ENCODE measurements at places on chromosomes 5 and 9.

- no peak for DNase-seq
These were observed 59.6 kb downstream of the BARX1 start for GRCh38 chr9:93895535-93895934.

GRCh38 chr9:120928483-120929228 lies 2.1 kb upstream of the TRAF1 start:
- DNase-seq, result peak; percentile 69

DNA sequence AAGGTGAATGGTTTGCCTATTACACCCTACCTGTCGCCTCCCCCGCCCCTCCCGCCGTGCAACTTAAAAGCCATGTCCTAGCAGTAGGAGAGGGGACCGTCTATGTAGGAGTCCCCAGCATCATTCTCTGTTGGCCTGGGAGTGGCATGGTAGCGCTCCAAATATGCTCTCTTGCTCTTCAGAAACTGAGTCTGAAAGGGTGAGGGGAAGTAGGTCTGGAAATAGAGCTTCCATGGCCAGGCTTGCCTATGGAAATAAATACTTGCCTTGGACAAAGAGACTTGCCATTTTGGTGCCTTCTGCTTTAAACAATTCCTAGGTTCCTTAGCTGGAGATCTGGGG lies 1.4 kb downstream of the RGS7BP start:
- no peak for DNase-seq

DNA sequence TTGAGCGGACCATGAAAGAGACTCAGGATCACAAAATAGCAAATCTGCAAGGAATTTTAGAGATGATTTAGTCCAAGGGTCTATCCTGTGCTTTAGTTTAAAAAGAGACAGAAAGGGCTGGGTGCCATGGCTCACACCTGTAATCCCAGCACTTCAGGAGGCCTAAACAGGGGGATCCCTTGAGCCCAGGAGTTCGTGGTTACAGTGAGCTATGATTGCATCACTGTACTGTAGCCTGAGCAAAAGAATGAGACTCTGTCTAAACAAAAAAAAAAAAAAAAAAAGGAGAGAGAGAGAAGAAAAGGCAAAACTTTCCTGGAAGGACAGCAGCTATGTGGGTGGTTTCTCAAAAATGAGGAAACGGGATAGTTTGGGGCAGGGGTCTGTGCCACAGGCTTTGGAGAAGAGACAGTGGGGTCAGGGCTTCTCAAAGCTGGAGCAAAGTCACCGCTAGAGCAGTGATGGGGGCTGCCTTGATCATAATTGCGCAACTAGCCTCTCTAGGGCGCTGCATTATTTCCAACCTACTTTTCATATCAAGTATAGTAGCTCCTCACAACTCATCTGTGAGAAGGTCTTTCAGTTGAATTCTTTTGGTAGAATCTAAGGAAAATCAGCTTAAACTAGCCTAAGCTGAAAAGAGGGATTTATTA lies 8.5 kb upstream of the ANKH start:
- no peak for DNase-seq

DNA sequence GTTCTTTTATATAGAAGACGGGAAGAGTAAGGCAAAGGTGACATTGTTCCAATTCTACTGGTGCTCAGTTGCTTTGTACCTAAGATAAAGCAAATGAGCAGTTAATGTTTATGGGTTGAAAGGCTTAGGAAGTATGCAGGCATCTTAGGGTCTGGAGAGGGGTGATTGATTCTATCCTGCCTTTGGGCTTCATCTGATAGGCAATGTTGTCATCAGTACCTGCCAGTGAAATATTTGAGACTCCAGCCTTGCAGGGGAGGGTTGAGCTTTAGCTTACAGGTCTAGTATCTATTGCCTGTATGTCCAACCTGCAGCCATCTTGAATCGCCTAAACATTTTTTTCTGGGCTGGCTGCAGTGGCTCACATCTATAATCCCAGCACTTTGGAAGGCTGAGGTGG lies 13.8 kb upstream of the CTSV start:
- no peak for DNase-seq

DNA sequence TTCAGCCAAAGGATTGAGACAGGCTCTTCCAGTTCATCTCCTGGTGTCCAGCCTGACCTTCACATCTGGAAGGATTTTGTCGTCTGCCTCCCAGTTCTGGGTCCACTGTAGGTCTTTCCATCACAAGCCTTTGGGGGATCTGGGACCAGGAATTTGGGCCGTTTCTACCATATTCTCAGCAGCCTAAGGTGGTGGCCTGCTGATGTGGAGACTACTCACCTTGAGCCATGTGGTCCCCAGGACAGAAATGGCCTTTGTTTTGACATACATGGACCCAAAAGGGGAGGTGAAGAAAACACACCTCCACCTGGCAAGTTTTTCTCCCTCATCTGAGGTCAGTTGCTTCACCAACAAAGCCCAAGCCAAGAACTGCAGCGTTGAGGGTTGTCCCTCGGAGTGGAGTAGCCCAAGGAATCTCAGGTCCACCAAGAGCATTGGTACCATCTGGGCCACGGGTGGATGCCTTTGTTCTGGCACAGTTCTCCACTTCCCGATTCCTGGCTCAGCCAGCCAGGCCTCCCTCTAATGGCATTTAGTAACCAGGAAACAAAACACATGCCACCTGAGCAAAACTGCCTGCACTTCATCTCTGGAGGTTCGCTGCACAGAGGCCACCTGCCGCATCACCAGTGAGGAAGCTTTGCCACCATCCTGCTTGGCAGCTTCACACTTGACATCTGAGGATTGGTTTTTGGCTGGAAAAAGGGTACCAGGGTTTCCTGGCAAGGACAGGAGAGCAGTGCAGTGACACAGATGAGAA lies 24.7 kb downstream of the AMBP start:
- no peak for DNase-seq

DNA sequence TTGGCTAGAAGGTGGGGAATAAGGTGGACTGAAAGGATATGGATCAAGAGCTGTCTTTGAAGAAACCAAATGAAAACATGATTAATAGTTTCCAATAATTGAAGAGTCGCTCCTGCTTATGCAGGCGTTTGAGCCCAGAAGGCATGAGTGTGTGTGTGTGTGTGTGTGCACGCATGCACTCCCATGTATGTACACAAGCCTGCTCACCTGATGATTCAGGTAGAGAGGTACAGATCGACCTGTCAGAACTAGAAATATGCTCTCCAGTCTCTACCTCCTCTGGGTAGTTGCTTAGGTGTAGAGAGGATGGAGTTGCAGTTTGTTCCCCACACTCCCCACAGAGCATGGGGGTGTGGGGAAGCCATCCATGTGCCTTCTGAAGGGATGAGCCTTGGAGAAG lies 1.1 kb upstream of the FGF1 start:
- DNase-seq, result no peak

- no peak for DNase-seq
These were observed 1.1 kb downstream of the MAMDC2 start for GRCh38 chr9:70044490-70045307.

DNA sequence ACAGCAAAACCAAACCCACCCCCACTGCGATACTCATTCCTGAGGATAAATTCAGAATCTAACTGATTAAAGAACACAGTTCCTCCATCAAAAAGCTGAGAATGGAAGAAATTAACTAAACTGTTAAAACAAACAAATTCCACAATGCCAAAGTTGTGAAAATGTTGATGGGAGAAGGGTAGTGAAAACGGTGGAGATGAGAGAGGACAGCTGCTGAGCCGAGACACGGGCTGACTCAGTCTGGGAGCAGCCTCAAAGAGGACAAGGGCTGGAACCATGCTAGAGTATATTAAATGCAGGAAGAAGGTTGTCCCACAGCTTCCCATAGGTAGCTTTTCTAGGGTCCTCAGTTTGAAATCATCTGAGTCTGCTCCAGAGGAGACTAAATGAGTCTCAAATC lies 14.3 kb downstream of the ADAMTS12 start:
- no peak for DNase-seq

All from activated T-helper 9 cell treated with anti-CD3 and anti-CD28 coated beads, Interleukin-2, amount 50 U/mL, for 16 hours (primary cell).